NCI-H1092 treated with DMSO at 0.1 percent for 48 hours (cell line): ENCODE measurements at places on chromosomes 6 and 20.

DNA sequence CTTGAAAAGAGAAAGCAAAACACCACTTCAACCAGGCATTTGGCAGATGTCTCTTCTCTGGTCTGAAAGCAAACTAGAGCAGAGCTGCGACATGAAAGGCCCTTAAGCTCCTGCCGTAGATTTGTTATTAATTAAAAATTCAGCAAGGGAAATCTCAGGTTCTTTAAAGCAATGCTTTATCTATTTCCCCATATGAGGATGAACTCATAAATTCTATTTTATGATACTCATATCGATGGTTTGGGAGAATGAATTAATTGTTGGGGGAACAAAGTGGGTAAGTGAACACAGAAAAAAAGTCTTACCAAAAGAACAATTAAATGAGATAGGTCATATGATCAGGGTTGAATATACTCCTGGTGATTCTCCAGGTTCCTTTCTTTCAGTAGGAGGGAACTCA is 464.7 kb upstream of the SLC35B3 start:
- peak; percentile 11 for DNase-seq

DNA sequence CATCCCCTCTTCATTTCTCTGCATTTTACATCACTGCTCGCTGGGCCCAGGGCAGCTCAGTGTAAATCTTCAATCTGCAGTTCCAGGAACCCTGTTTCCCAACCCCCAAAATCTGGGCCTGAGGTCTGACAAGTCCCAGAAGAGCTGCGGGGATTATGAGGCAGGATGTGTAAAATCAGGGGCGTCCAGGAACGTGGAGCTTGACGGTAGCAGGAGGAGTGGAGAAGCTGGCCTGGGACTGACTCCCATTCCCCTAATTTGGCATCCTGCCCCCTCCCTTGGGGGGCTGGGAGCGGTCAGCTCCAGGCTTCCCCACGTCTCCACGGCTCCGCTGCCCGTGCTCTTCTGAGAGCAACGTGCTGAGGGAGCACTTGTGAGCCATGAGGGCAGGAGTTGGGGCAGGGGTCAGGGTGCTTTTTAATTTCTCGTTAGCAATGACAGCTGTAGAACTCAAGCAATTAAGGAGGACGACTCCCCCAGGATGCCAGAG is 23.4 kb upstream of the VEGFA start:
- no peak for DNase-seq

GRCh38 chr6:40896696-40897095 is 142.3 kb downstream of the UNC5CL start:
- no peak for DNase-seq

DNA sequence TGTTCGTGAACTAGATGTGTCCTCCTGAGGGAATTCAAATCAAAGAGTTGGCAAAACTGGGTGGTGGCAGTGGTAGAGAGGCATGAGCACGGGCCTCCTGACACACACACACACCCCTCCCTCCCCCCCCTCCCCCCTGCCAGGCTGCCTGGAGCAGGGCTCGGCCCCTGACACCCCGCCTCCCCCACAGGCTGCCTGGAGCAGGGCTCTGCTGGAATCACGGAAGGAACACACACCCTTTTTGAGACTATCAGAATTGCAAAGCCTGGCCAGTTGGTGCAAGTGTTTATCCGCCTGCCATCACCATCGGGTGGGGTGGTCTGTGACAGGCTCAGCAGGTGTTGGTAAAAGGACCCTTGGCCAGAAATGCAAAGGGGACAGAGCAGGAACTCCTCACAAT is 59.0 kb downstream of the FAM120B start:
- DNase-seq = no peak

- no peak for DNase-seq
Measured at GRCh38 chr20:58570204-58570859, 55.1 kb upstream of the APCDD1L start.

DNA sequence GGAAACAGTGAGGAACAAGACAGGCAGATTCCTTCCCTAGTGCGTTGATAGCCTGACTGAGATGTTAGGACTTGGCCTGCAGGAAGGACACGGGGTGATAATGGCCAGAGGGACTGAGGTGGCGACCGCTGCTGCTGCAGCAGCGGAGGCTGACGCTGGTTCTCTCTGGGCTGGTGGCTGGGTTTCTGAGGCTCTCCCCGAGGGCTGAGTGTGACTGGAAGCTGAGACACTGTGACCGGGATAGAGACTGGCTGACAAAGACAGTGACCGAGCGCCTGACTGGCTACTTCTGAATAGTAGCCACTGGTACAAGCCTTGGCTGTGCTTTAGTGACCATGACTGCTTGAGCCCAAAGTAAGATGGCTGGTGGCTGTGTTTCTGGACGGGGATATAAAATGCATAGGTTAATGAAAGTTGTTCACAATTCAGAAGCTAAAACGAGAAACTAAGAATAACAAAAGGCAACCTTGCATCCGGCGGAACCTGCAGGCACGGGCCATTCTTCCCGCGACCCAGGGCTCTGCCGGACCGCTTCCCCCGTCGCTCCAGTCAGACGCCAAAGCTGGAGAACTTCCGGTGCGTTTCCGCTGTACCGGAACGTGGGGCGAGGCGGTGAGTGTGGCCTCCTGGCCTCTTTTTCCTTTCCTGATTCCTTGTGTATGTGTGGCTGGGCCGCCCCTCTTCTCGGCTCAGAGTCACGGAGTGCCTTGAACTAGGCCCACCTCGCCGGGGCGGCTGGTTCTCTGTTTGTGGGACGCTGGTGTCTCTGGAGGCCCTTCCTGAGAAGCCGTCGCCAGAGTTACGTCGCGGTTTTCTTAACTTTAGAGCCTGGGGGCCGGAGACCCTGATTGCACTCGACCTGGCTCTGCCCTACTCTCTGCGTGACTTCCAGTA is at the start of gene AAR2:
AAR2 (plus strand) TSS at position 587 of the 894 bp plus-strand sequence. CDS start 3,391 bp downstream, outside the sequence.
- DNase-seq = peak; percentile 68

DNA sequence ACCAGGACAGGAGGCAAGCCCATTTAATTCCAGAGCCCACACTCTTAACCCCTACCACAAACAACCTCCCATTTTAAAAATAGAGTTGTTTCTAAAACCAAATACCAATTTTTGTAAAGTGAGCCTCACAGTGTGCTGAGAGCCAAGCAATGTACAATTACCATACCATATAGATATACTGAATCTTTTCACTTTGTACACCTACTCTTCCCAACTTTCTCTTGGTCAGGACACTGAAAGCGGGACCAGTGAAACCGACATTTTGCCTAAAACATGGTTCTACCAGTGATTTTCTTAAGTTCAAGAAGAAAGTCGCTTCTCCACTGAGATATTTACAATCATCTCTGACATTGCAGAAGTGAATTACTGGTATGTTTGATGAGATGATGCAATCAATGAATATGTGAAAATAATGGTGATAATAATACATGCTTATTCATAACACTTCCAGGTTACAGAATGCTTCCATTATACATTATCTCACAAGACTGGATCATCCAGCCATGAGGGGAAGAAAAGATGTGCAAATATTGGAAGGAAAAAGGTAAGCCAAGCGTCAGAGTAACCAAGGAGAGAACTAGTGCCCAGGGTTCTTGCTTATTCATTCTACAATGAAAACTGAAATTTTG is 74.1 kb downstream of the HIVEP2 start:
- DNase-seq = no peak

DNA sequence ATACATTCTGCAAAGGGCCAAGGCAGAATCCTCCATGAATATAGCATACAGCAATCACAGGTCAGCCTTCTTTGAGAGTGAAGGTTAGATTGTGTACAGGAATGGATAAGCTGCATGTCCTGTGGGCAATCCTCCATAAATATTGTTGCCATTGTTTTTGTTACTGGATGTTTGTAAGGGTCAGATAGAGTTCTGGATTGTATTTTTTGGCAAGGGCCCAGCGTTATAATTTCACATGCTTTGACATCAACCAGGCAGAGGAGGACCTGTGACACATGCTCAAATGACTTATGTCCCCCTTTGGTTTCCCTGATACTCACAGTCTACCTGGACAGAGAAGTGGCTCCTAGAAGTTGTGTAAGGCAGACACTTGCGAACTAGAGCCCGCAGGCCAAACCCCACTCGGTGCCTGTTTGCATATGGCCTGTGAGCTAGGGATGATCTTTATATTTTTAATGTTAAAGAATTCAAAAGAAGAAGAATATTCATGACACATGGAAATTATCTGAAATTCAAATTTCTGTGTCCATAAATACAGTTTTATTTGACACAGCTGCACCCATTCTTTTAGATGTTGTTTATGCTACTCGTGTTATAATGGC is 5.4 kb downstream of the LY86 start:
- no peak for DNase-seq

- DNase-seq = no peak
Measured at GRCh38 chr6:128806261-128806660, 76.7 kb upstream of the LAMA2 start.

- DNase-seq = no peak
Measured at GRCh38 chr6:75329703-75330102, 45.1 kb upstream of the TMEM30A start.

- no peak for DNase-seq
Measured at GRCh38 chr20:13349235-13349604, 128.1 kb downstream of the ISM1 start.

DNA sequence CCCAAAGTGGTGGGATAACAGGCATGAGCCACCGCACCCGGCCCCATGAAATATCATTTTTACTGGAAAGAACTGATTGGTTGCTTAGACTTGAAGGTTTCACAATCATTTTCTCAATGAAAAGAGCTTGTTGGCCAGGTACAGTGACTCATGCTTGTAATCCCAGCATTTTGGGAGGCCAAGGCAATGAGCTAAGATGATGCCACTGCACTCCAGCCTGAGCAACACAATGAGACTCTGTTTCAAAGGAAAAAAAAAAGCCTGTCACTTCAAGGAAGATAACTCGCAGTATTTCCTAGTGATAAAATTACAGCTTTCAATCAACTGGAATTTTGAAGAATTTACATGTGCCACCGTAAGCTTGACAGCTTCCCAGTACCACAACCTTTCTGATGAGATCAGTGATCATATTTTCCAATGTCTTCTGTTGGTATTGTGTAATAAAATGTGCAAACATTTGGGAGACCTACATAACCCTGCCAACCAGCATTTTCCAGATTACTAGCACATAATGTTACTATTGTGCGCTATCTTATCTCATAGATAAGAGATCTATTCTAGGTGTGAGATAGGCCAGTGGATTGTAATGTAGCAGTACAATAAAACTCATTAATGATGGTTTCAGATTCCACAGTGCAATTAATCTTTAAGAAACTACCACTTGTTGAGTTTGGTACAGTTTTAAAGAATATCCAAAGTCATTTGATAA is 7.2 kb downstream of the PNLDC1 start:
- DNase-seq = no peak

GRCh38 chr20:57438552-57438951 is 47.4 kb downstream of the RBM38 start:
- DNase-seq = peak; percentile 13

DNA sequence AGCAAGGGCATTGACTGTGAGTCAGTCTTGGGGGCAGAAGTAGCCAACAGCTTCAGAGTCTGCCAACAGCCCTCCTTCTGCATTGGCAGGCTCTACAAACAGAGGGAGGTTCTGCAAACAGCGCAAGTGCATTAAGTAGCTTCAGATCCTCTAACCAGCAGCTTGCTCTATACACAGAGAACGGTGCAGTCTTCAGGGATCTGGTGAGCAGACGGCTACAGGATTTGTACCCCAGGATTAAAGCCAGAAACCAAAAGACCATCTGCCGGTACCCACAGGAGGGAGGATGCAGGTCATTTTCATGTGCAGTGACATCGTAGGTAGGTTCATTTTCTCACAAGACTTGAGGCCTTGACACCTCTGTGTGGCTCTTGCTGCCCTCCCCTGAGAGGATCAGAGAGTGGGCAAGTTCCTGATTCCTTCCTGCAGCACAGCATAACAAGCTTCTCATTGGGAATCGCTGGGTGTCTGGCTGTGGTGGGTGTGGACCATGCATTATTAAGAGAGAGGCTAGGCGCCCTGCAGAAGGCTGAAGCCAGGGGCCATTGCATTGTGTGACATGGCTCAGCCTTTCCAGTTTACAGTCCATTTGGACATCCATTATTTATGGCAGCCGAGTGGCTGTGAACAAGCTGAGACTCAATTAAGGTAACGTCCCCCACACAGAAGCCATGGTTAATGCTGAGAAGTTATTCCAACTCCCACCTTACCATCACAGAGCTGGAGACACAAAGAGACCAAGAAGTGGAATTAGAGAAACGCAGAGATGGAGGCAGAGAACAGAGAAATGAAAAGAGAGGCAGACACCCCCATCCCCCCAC is 250.0 kb downstream of the LRFN2 start:
- DNase-seq = no peak
